ENCODE measurements at places on chromosomes 3 and 15.
A peak's percentile ranks its signal among the peaks of the same experiment; 100 is the strongest.

- no peaks in the 10 kb centered on the region for H3K27me3 ChIP-seq
- H3K36me3 ChIP-seq: peaks cover 41% of the 10 kb centered on the region
- no peaks in the 10 kb centered on the region for H3K4me1 ChIP-seq
- no peak overlapping the region for H3K4me3 ChIP-seq
- H3K27ac ChIP-seq: no peak overlapping the region
Measured at GRCh38 chr3:155938409-155938808, 68.0 kb downstream of the GMPS start.

GRCh38 chr3:185328324-185329004, 34.5 kb upstream of the MAP3K13 start:
- H3K36me3 ChIP-seq: no peaks in the 10 kb centered on the region
- H3K27me3 ChIP-seq: no peaks in the 10 kb centered on the region
- no peak overlapping the region for H3K4me3 ChIP-seq
- peak overlapping the region; percentile 64 for H3K27ac ChIP-seq

GRCh38 chr15:58398071-58398470, 33.7 kb upstream of the LIPC start:
- DNase-seq: no peak
- no peak overlapping the region for H3K4me3 ChIP-seq
- no peaks in the 10 kb centered on the region for H3K27me3 ChIP-seq
- H3K4me1 ChIP-seq: no peaks in the 10 kb centered on the region
- H3K36me3 ChIP-seq: no peaks in the 10 kb centered on the region

DNA sequence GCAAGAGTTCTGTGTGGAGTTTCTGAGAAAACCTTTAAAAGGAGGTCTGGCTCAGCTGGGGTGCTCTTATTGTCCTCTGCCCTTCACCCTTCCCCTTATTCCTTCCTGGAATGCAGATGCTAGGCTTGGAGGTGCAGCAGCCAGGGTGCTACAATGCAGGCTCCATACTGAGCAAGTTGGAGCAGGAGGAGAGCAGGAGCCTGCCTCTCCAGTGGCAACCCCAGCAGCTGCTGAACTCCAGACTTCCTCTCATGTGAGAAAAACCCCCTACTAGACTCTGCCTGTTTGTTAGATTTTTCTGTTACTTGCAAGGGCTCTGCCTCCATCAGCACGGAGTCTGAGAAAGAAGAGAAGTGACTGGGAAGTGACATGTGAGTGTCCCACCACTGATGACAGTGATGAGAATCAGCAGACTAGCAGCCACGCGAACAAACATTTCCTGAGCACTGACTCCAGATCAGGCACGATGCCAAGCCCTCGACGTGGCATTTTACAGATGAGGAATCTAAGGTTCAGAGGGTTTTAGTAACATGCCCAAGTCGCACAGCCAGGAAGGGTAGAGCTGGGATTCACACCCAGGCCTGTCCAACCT, 16.1 kb upstream of the RARRES1 start:
- no peaks in the 10 kb centered on the region for H3K27me3 ChIP-seq
- no peaks in the 10 kb centered on the region for H3K36me3 ChIP-seq
- no peak overlapping the region for H3K27ac ChIP-seq
- DNase-seq: no peak
